ENCODE measurements at places on chromosomes 16 and 17.

DNA sequence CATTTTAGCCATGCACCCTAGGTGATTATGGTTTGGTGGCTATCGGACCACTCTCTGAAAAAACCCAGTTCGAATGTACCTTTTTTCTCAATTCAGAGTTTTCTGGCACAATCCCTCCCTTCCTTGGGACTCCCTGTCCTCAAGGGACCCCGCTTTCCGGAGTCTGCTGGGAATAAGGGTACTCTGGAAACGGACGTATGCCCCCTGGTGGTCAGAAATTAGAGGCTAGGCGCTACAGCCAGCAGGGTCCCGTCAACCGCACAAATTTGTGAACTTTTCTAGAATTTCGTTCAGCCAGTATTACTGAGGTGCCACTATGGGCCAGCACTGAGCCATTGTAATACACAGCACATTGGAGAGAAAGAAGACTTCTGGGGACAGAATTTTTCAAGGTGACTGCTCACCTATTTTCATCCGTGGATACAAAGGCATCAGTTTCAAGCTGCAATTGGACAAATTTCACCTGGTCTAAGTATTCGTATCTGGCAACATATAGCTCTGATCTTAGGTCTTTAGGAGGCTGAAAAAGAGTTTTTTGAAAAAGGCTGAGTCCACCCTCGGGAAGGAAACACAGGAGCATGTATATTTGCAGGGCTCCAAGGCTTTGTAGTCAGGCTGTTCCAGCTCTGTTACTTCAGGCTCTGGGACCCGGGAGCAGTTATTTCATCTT is 27.1 kb upstream of the CRYBA1 start:
- peak; percentile 79 for DNase-seq

- DNase-seq, result no peak
These were observed 43.6 kb upstream of the CACNG4 start for GRCh38 chr17:66920950-66921349.

DNA sequence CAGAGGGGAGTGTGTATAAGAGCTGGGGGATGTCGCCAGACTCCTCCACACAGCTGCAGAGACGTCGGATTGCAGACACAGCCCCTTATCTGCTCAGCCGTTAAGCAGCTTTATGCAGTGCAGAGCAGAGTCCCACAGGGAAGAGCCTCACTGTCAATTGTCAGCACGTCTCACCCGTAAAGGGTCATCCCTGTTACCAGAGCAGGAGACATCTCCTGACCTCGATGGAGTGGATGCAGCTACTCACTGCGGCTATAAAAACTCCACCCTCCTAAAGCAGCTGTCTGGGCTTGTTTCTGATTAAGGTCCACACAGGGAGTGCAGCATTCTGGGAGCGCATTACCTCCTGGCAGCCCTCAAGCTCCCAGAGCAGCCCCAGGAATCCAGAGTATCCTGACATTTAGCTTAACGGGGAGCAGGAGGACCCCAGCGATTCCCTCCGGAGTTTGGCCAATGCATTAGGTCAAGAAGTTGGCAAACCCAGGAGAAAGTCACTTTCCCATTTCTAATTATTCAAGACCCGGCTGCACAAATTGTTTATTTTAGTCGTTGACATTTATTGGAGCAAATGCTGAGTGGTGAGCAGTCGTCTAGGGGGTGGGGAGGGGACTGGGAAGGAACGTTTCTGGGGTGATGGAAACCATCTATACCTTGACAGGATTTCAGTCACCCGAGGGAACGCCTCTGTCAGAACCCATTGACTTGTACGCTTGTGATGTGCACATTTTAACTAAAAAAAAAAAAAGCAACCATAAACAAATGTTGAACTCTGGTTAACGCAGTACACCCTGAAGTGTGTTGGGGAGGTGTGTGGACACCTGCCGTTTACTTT is 100.0 kb upstream of the ZNF469 start:
- DNase-seq, result no peak

DNA sequence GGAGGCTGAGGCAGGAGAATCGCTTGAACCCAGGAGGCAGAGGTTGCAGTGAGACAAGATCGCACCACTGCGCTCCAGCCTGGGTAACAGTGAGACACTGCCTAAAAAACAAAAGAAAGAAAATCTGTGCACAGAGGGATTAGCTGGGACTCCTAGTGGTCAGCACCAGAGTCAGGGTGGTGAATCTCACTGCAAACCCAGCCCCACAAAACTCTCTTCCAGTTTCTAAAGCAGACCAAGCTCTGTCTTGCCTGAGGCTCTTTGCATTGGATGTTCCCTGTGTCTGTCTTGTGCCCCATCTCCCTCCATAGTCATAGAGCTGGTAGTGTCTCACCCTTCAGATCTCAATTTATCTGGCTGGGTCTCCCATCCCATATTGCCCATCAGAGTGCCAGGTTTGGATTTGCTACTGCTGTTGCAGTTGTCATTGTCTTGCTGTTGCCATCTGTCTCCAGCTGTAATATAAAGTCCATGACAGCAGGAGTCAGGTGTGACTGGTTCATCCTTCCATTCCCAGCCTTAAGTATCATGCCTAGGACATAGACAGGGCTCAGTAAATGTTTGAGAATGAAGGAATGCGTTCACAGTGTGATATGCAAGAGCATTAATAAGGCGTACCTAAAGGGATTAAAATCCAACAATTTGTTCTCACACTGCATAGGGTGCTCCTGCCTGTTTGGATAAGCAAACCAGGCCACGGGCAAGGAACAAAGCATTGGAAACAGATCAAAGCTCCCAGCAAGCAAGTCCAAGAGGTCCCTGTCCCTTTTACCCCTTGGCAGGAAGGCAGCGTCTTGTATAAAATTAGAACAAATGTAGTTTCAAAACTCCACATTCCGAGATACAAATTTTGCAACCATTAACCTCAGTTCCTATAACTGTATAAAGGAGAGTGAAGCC is 614.6 kb upstream of the CDH5 start:
- DNase-seq, result no peak

DNA sequence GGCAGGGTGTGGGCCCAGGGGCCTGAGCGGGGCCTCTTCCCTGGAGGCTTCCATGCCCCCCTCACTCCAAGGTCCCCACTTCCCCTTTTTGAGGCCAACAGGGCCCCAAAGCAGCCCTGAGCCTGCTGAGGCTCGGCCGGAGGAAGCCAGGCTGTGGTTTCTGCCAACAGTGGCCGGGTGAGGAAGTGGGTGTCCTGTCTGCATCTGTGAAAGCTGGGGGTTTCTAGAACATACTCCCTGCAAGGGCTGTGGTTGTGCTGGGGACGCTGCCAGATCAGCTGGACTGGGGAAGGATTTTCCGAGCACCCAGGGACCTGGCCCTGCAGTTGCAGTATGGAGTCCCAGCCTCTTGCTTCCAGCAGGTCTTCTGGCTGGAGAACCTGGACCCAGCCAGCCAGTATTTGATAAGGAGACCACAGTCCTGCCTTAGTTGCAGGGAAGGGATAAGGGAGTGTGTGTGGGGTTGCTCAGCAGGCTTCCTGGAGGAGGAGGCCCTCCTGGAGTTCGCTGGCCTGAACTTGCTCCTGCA is 15.7 kb downstream of the ADCY7 start:
- no peak for DNase-seq

DNA sequence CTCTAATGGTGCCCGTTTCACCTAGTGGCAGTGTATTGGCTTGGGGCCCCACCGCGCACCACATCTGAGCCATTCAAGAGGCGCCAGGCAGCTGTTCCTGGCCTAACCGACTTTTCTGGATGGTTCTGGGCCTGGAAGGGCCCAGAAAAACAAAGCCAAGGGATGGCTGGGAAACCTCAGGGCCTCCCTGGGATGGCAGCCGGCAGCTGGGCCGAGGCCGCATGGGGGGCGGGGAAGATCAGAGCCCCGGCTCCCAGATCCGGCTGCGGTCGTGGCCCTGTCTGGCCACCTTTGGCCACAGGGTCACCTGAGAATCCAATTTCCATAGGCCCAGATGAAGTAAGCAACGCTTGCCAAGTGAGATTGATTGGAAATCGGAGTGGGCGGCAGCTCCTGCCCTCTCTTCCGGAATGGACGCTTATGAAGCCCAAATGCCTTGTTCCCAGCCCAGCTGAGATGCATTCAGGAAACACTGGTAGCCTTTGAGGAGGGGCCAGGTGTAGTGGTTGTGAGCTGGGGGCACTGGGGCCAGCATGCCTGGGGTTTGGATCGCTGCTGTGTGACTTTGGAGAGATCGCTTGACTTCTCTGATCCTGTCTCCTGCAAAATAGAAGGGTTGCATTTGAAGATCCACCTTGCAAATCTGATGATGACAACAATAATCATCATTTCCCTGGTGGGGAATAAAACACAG is 163.8 kb upstream of the GSE1 start:
- no peak for DNase-seq

DNA sequence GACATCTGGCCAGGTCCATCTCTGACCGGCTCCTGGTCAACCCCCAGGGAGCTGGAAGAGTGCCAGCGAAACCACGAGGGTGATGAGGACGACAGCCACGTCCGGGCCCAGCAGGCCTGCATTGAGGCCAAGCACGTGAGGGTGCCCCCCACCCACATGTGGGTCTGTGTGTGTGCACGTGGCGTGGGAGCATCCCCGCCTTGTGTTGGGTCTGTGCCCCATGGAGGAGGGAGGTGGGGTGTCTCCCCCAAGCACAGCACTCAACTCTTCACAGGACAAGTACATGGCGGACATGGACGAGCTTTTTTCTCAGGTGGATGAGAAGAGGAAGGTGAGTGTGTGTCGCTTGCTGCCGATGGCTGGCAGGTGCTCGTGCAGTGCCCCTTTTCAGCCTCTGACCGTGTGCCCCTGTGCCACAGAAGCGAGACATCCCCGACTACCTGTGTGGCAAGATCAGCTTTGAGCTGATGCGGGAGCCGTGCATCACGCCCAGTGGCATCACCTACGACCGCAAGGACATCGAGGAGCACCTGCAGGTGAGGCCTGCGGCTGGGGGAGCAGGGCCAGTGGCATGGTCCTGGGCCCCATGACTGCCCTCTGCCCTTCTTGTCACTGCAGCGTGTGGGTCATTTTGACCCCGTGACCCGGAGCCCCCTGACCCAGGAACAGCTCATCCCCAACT is 1.7 kb downstream of the STUB1 start:
- no peak for DNase-seq

- no peak for DNase-seq
These were observed 11.7 kb upstream of the SLC38A8 start for GRCh38 chr16:84054271-84054670.

GRCh38 chr16:17944345-17944744 is 392.2 kb downstream of the NPIPA8 start:
- no peak for DNase-seq

- DNase-seq, result no peak
These were observed 25.6 kb downstream of the GOSR2 start for GRCh38 chr17:46948544-46948943.

DNA sequence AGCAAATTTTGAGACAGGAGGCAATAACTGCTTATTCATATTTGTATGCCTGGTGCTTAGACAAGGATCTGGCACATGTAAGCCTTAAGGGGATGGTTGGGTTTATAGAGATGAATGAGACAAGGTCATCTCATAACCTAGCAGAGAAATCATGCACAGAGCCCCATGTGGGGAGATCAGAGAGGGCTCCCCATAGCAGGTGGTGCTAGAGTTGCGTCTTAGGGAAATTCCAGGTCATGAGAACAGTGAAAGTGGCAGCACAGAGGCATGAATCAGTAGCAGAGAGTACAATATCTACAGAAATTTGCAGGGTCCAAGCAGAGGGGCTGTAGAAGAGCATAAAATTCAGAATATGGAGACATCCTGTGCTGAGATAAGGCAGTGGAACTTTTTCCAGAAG is 57.3 kb downstream of the SLC6A2 start:
- no peak for DNase-seq

DNA sequence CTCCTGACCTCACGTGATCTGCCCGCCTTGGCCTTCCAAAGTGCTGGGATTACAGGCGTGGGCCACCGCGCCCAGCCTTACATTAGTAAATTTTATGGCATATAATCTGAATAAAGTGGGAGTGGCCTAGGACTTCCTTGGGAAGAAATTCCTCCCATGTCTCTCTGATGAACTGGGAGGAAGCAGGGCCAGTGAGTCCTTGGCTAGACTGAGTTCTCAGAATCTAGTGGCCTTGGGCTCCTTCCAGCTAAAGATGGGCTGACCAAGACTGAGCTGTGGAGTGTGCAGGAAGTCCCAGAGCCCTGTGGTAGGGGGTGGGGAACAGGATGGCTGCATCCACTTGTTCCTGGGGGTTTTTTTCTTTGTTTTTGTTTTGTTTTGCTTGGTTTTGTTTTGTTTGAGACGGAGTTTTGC is 10.0 kb upstream of the NAGLU start:
- DNase-seq, result no peak

- no peak for DNase-seq
These were observed 72.9 kb downstream of the CNGB1 start for GRCh38 chr16:57897996-57898395.

- no peak for DNase-seq
These were observed 541.9 kb upstream of the C16orf82 start for GRCh38 chr16:26524846-26525245.

GRCh38 chr16:1974157-1975070 is 2.6 kb downstream of the TBL3 start:
- no peak for DNase-seq

DNA sequence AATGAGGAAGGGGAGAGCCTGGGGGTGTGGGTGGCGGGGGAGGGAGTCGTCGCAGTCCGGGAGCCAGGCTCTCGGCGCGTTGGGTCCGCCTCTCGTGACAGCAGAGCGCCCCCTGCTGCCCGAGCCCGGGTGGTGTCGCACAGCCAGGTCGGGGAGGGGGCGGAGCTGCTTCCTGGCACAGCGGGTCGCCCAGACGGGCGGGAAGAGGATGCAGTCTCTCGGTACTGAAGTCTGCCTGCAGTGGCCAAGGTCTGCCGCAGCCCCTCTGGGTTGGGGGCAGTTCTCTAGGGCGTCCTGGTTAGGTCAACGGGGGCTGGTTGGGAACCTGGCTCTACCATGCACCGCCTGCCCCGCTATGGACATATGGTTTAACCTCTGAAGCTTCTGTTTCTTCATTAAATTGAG is 38.2 kb upstream of the CCDC182 start:
- peak; percentile 94 for DNase-seq

- DNase-seq, result no peak
These were observed 12.9 kb upstream of the P2RX1 start for GRCh38 chr17:3929181-3929580.

DNA sequence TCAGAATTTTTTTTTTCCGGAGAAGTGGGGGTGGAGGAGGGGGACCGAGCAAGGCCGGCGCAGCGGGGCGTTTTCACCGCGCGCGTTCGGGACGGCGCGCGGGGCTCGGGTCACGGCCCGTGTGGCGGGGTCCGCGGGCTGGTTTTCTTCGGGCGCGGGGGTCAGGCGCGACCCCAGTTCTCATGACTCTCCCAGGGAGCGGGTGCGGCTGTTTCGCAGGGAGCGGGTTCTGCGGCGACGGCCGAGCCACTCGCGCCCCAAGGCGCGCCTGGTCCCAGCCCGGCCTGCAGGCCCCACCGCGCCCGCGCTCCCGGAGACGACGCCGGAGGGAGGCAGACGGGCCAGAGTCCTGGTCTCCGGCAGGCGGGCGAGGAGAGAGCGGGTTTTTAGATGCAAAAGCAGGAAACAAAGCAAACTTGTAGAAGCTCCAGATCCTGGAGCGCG is 1.0 kb downstream of the BAHCC1 start:
- DNase-seq, result no peak

GRCh38 chr16:27332105-27332504 is 18.3 kb downstream of the IL4R start:
- DNase-seq, result no peak

- no peak for DNase-seq
These were observed 58.2 kb downstream of the STX8 start for GRCh38 chr17:9517396-9517795.

- no peak for DNase-seq
These were observed 834.4 kb downstream of the KCNJ2 start for GRCh38 chr17:71003736-71004135.
